ENCODE measurements at places on chromosomes 12 and 14. TPM values are rescaled to one million over a fixed set of nuclear protein-coding genes. Genes with fewer than 3 reads are reported as not detected.
A peak's percentile ranks its signal among the peaks of the same experiment; 100 is the strongest.

DNA sequence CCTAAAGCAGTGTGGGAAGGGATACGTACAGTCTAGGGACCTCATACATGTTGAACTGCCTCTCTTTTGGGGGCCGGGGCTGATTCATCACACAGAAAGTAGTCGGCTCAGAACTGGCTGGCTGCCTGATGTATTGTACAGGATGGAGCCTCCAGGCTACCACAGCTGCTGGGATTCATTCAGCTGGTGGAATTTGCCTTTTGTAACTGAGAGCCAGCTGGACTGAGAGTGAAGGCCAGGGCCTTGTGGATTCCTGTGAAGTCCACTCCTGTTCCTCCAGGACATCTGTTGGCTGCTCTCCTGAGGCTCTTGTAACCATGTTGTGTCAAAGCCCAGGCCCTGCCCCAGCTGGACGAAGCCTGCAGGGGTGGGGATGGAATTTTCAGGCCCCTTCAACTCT lies 116.3 kb upstream of the PRICKLE1 start:
- peak; percentile 58 for DNase-seq

DNA sequence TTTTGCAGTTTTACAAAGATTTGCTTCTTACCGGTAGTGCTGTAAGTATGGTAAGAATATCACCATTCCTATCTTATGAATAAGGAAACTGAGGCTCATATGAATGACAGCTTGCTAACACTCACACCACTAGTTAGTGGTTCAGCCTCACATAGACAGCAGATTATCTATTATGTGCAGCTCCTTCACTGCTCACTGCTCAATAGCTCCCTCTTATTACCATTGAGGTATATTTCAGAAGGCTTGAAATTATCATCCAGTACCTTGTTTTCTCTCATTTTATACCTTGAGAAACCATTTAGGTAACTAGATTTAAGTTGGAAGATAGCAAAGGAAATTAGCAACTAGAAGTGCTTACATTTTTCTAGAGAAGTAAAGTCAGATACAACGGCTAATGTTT lies 15.5 kb downstream of the RIC8B start:
- no peak for DNase-seq

The MRPL51 gene
- 95.5 TPM for total RNA-seq

The TAS2R43 gene
- 2.2 TPM for total RNA-seq

The SLC25A47 gene
- total RNA-seq = not detected

DNA sequence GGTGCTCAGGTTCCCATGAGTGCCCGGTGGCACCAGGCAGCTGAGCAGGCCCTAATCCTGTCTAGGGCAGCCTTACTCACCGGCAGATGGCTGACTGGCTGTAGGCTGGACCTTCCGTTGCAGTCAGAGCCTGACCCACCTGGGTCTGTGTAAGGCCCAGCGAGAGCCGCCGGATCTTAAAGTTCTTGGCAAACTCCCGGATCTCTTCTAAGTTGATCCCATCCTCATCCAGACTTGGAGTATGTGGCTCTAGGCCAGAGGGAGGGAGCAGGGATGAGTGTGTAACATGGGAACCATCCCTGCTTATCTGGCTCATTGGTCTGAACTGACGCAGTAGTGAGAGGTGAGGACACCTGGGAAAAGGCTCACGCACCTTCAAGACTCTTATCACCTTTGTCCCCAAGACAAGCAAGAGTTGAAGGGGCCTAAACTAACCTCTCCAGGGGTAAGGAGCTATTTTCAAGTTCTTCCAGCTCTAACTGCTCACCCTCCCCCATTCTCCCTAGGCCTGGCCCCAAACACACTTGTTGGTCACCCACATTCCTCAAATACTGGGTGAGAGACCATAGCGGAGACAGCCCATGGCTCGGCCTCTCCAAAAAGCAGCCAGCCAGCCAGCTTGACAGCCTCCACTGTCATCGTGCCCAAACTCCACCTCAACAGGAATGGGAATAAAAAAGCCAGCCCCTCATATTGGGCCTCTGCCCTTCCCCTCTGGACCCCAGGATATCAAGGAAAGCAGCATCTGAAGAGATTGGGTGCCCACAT lies 18.8 kb upstream of the TFCP2 start:
- no peak for DNase-seq

All from aorta (tissue), 5 donors.